ENCODE measurements at places on chromosomes 4 and X.

DNA sequence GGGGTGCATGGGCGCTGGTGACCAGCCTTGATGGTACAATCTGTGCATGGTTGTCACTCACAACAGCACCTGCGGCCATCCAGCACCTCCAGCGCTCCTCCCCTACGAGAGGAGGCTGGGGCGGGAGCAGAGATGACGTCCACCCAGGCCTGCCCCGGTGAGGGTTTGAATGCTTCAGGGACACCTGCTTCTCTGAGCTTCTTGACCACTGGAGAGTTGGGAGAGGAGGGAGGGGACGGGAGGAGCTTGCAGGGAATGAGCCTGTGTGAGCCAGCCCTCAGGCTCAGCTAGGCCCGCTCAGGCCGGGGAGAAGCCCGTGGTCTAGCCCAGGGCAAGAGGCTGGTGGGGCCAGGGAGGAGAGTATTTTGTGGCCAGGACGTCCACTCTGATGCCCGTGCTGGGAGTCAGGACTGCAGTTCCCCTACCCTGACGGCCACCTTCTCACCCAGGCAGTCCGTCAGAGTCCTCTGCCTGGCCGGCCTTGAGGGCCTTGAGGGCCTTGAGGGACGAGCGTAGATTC, 59.2 kb downstream of the CPZ start:
- DNase-seq = no peak

DNA sequence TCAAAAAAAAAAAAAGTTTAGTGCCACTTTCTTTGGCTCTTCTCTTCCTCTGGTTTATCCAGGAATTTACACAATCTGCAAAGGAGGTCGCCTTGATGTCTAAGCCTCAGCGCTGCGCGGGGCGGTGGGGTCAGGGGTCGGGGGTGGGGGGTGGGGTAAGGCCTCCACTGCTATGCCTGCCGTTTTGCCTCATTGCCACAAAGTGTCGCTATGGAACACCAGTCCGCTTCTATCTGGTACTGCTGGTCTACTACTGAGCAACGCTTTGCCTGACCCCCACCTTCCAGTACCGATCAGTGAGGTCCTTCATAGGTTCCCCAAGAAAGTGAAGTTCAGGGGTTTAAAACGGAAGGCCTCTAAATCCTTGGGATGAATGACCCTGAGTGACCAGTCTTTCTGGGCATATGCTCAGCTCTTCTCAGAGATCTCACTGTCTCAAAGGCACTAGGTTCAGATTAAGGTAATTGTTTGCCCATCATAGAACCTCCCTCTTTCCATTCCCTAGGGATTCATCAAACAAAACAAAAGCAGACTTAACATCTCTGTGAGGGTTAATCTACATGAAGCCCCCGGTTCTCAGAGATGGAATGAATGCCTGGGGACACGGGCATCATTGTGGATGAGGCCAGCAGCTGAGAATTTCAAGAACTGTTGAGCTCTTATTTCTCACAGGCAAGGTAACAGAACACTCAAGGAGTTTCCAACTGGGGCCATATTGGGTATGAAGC, 16.9 kb upstream of the TSR2 start:
- no peak for DNase-seq

DNA sequence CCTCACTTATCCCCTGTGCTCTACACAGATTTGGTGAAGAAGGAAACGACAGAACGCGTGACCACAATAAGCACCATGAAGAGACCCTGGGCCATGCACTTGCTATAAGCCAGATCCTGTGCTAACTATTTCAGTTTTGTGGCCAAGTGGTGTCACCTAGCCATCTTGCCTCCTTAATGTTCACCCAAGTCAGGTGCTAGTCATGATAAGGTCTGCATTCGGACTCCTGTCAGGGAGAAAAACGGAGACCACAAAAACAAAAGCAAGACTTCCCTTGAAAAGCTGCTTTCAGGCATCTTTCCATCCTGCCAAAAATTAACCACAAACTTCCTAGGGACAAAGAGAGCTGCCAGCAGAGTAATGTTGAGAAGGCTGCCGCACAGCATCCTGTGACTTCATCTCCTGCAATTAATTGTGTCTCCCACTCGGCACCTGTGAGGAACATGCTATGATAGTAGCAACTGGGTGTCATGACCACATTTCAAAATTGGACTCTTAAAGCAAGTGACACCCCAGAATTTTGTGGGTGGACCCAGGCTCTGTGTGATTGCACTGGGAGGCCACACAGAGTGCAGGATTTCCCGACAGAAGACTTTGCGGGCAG, 8.8 kb upstream of the IDS start:
- DNase-seq = no peak

DNA sequence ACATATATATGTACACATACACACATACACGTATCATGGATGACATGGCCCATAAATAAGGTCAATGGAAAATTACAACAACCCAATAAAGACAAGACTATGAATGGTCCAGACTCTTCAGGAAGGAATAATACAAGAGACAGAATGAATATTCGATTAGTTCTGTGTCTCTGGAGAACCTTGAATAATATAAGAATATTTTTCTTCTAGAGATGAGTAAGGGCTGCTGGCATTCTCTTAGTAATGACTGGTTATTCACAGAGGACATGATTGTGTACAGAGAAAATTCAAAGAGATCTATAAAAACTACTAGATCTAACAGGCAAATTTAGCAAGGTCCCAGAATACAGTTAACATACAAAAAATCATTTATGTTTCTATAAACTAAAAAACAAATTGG, 23.3 kb downstream of the SPIN4 start:
- DNase-seq = no peak

GRCh38 chr4:123737156-123737555, 340.6 kb downstream of the SPRY1 start:
- DNase-seq = no peak

- DNase-seq = no peak
Observed at GRCh38 chrX:126170720-126171119, 4.6 kb upstream of the DCAF12L2 start.

DNA sequence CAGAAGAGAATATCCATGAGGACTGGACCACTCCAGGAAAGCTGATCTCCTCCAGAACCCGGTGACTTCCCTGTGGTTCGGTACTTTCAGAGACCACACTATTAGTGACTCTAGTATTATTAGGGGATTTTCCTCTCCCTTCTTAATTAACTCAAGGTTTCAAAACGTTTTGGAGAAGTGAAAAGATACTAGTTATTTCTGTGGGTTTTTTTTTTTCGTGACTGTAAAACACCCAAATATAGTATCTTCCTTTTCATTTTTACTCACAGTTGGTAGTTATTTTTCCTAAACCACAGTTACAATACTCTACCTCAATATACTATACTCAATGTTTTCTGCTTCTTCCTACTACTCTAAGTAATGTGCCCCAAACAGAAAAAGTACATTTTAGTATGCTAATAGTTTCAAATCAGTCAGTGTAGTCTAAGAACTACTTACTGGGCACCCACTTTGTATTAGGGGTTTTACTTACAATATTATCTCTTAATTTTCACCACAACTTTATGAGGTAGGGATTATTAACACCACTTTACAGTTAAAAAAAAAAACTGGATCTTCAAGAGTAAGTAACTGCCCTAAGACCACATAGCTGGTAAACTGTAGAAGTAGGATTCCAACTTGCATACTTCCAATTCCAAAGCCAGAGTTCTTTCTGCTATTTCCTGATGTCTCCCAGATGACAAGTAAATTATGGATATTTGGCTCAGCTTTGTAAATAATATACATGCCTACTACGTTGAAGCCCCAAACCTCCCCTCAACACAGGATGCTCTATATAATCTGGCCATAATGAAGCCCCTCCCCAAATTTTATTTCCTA, 45.0 kb downstream of the SLC9A7 start:
- no peak for DNase-seq

GRCh38 chr4:10787365-10787764, 102.8 kb upstream of the CLNK start:
- DNase-seq = no peak

DNA sequence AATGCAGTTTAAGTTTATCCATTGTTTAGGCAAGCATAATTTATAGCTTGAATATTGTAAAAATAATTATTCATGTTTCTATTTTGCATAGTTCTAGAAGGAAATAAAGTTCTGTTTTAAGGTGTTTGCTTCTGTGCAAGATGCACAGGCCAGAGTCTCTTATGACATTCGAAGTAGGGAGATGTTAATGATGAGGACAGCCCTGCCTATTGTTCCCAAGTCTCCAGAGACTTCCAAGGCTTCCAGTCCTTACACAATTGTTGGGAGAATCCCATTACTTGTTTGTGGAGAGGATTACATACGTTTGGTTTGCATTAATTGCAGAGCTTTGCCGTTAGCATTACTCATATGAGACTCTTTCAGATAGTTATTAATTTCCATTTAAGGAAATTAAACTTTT, 96.2 kb upstream of the ANK2 start:
- no peak for DNase-seq

GRCh38 chr4:126715681-126716080, 917.1 kb upstream of the INTU start:
- no peak for DNase-seq

DNA sequence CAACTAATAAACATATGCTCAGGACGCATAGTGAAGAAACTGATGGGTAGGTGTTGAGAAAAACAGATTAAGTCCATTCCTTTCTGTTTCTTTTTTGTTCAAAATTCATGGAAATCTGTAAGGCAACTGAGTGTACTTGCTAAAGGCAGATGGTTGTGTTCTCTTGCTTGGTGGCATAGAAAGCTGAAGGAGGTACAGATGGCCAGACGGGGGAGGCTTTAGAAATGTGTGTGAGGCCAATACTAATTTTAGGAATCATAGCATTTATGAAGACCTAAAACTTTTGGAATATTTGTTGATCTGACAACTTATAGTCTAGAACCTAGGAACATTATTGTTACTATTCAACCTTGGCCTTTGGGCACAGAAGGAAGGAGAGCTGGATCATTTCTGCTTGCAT, 56.8 kb upstream of the EMCN start:
- no peak for DNase-seq

DNA sequence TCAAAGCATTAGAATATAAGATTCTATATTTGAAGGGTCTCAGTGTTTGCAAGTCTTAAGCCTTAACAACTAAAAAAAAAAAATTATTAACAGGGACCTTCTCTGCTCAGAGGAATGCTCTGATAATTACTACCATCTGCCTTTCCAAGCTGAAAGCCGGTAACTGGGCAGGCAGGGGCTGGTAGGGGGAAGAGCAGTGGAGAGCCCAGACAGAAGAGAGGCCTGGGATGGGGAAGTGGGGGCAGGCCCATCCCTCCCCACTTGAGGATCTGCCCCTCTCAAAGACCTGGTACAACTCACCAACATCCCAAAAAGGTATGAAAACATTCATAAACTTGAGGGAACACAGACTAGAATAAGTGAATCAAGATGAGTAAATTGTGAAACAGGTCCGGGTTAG, 113.9 kb downstream of the QDPR start:
- no peak for DNase-seq

- DNase-seq = no peak
Observed at GRCh38 chrX:77444075-77444474, 3.1 kb upstream of the FGF16 start.

DNA sequence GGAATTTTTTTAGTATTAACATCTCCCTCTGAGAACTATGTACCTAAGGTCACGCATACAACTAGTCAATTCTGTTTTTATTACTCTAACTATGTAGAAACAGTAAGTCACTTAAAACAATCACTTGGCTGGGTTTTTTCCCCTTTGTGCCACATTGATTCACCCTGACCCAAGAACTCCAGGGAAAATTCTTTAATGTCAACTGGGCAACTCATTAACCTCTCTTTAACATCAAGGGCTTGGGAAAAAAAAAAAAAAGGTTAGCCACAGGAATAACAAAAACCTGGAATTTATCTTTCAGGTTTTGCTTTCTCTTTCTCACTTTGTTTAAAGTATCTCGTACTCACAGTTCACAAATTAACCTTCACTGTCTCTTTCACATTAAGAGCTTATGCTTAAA, 8.1 kb downstream of the RPL9 start:
- DNase-seq = no peak

- no peak for DNase-seq
Observed at GRCh38 chr4:81346719-81347118, 125.0 kb downstream of the RASGEF1B start.

DNA sequence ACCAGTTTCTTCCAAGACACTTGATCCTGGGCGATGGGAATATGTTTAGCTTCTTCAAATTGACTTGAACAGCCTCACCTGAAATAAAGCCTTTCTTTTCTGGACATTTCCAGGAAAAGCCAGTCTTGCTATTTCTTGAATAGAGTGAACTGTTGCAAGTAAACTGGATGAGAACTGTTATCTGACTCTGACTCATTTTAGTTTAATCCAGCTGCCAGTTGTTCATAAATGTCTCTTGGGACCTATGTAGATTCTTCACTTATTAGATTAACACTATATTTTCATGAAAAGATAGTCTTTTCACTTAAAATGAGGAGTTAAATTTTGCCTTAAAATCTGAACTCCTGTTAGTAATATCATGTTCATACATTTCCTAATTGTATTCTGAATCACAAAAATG, 615.4 kb upstream of the GALNT7 start:
- no peak for DNase-seq

DNA sequence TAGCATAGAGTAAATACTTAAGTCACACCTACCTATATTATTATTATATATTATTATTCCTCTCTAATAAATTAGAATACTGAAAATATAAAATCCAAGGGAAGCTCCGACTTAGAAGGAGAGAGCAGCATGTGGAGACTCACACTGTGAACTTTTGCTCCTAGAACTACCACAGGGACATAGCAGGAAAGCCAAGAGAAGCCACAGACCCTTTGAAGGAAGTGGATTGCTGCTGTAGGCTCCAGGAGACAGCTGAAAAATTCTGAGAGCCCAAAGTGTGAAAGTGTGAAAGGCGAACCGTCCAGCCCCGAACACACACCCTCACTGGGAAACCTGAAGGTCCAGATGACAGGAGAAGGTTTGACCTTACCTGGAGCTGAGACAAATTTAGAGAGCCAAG, 177.0 kb downstream of the FAM13A start:
- no peak for DNase-seq
